ENCODE measurements at places on chromosomes 6 and 20.

- no peak for DNase-seq
Measured at GRCh38 chr6:30640481-30640880, 6.5 kb upstream of the C6orf136 start.

DNA sequence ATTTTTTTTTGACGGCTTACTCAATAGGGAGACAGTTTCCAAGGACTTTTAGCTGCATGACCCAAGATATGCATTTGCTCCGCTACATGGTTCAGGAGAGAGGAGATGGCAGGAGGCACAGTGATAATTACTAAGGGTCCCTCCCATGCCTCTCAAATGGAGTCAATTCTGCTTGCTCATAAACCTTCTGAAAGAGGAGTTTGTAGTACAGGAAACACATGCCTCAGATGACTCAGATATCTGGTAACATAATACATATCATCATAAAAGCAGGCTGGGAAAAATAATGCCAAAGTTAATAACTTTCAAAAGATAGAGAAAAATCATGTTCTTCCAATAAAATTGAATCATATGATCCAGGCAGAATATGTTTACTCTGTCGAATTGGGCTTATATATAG is 97.6 kb upstream of the DEFB112 start:
- no peak for DNase-seq

GRCh38 chr6:4607793-4608192 is 168.4 kb upstream of the CDYL start:
- peak; percentile 49 for DNase-seq

- DNase-seq, result no peak
Measured at GRCh38 chr6:162056745-162057144, 670.8 kb downstream of the PRKN start.

DNA sequence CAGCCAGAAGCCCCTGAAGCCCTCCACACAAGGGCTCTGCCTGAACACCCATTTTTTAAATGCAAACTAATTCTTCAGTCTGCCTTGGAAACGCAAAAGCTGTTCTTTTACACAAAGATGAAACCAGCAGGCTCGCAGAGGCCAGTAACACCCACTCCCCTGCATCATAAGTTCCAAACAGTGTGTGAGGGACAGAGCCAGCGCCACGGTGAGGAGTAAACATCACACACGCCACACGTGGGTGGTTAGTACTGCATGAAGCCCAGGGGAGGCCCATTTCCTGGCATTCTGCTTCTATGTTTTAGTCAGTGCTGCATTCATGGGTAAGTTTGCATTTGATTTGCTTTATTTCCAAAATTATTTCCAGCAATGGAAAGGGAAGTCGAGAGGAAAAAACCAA is 217.7 kb upstream of the RIN2 start:
- no peak for DNase-seq

GRCh38 chr6:22062807-22063408 is 233.9 kb downstream of the PRL start:
- DNase-seq, result peak; percentile 20

DNA sequence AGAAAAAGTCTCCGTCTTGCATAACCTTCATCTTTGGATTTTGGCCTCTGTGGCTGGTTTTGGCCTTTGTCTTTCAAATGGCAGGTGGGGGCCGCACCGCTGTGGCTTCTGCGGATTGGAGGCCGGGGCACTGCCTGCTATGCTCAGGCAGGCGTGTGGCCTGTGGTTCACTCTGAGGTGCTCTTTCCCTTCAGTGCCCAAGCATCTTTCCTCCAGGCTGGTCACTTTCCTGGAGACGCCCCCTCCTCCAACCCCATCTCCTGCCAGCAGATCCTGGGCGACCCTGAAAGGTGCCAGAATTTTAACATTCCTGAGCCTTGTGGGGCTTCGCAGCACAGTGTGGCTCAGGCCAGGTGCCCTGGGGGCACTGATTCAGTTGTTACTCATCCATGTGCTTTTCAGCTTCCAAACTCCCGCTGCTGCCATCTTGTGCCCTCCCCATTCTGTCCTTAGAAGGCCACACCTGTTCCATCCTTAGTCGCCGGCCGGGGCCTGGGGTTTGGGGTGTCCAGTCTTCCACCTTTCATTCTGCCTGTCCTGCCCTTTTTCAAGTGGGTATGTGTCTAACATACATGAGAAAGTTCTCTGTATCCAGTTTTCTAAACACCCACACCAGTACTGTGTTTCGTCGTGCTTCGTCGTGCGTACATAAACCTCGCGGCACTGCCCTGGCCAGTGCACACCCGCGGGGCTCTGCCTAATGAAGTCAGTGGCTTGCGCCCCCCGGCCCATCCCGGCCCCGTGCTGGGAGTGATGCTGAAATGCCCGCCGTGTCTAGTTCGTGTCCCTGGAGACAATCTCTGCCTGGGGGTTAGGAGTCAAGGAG is 12.1 kb downstream of the SS18L1 start:
- DNase-seq, result no peak

DNA sequence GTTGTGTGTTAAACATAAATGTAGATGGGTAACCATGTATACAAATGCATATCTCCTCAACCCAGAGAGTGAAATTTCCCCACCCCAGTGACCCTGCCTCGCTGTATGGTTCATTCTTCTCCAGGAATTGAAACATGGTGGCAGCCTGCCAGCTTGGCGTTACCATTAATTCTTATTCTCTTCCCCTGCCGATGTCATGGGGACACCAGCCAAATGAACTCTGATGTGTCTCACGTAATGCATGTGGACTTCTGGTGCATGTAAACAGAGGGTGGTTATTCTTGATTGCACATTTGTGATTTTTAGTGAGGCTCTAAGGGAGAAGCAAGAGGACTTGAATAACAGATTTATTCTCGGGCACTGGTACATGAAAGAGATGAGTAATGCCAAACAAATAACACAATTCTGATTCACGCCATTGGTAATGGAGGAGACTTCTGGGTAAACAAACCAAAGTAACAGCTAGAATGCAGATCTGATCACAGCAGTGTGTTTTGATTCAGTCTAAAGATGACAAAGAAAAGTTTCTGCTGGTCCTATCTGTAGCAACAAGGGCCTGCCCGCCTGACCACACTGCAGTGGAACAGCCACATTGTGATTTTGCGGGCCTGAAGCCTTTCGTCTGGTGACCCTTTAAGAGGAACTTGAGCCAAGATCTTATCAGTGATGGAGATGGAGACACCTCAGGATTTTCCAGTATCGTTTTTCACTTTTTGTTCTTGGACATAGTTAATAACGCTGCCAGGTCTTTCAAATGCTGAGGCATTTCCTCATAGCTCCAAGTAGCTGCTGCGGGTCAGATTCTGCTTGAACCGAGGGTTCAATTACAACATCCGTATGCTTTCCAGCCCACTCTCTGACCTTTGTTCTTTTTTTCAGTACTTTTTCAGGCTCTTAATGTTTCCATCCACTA is 171.8 kb upstream of the AKAP12 start:
- no peak for DNase-seq

DNA sequence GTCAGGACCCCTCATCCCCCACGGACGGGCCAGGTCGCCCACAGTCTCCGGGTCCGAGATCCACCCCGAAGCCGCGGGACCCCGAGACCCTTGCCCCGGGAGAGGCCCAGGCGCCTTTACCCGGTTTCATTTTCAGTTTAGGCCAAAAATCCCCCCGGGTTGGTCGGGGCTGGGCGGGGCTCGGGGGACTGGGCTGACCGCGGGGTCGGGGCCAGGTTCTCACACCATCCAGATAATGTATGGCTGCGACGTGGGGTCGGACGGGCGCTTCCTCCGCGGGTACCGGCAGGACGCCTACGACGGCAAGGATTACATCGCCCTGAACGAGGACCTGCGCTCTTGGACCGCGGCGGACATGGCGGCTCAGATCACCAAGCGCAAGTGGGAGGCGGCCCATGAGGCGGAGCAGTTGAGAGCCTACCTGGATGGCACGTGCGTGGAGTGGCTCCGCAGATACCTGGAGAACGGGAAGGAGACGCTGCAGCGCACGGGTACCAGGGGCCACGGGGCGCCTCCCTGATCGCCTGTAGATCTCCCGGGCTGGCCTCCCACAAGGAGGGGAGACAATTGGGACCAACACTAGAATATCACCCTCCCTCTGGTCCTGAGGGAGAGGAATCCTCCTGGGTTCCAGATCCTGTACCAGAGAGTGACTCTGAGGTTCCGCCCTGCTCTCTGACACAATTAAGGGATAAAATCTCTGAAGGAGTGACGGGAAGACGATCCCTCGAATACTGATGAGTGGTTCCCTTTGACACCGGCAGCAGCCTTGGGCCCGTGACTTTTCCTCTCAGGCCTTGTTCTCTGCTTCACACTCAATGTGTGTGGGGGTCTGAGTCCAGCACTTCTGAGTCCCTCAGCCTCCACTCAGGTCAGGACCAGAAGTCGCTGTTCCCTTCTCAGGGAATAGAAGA is 978 bp downstream of the HLA-A start:
- no peak for DNase-seq

- DNase-seq, result no peak
Measured at GRCh38 chr6:145811741-145812140, 2.9 kb downstream of the FBXO30 start.

GRCh38 chr20:57968120-57968519 is 258.3 kb upstream of the PMEPA1 start:
- DNase-seq, result no peak

- no peak for DNase-seq
Measured at GRCh38 chr6:27477318-27478013, 4.6 kb upstream of the ZNF184 start.

DNA sequence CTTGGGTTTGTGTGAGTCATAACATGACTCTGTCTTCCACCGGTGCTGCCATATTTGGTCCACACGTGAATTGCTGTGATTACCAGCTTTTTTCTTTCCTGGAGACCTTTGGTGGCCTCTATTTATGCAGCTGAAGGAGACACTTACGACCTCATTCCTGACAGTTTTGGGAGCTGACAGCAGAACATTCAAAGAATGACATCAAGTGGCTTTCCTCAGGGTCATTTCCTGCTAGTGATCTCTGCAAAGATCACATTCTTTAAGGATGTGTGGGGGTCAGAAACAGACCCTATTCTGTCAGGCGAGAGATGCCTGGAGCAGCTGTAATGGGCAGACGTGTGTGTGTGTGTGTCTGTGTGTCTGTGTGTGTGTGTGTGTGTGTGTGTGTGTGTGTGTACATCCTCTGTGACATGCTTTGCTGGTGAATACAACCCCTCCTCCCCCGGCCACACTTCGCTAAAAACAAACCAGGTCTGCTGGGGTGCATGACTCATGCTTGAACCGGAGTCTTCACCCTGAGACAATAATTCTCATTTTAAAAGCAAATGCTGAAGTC is 115.6 kb downstream of the TMEM170B start:
- no peak for DNase-seq

DNA sequence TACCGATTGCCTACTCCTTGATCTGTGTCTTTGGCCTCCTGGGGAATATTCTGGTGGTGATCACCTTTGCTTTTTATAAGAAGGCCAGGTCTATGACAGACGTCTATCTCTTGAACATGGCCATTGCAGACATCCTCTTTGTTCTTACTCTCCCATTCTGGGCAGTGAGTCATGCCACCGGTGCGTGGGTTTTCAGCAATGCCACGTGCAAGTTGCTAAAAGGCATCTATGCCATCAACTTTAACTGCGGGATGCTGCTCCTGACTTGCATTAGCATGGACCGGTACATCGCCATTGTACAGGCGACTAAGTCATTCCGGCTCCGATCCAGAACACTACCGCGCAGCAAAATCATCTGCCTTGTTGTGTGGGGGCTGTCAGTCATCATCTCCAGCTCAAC is 13.5 kb downstream of the CCR6 start:
- DNase-seq, result no peak

- DNase-seq, result no peak
Measured at GRCh38 chr6:53360093-53360912, 11.6 kb upstream of the ELOVL5 start.

DNA sequence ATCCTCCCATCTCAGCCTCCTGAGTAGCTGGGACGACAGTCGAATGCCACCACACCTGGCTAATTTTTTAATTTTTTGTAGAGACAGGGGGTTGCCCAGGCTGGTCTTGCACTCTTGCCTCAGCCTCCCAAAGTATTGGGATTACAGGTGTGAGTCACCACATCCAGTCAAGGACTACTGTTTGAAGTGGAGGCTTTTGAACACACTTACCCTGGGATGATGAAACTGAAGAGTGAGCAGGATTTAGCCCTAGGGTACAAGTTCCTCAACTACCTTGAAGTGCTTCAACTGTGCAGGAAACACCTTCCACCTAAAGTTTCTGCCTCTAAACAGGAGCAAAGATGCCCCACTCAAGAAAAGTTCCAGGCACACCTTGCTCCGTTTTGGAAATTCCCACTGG is 15.7 kb upstream of the PARD6B start:
- DNase-seq, result no peak

GRCh38 chr6:123848347-123848746 is 44.7 kb downstream of the NKAIN2 start:
- no peak for DNase-seq

DNA sequence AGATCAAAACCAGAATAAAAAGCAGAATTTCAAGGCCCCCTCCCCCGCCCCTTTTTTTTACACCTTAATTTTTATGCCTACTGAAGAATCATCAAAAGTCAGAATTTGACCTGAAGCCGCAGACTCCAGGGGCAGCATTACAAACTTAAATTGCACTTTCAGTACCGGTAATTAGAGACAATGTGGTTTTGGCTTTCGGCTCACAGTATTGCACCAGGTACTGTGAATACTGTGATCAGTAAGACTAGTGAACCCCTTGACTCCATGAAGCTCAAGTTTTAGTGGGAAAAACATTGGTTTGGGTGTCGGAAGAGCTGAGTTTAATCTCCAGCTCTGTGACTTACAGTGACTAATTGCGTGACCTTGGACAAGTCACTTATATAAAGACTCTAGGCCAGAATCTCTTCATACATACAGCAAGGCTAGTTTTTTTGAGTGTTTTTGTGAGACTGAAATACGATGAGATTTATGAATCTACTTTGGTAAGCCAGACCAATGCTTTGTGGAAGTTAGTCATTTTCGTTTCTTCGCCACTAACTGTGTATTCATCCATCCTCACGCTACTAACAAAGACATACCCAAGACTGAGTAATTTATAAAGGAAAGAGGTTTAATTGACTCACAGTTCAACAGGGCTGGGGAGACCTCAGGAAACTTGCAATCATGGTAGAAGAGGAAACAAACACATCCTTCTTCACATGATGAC is 114.7 kb downstream of the SASH1 start:
- no peak for DNase-seq

DNA sequence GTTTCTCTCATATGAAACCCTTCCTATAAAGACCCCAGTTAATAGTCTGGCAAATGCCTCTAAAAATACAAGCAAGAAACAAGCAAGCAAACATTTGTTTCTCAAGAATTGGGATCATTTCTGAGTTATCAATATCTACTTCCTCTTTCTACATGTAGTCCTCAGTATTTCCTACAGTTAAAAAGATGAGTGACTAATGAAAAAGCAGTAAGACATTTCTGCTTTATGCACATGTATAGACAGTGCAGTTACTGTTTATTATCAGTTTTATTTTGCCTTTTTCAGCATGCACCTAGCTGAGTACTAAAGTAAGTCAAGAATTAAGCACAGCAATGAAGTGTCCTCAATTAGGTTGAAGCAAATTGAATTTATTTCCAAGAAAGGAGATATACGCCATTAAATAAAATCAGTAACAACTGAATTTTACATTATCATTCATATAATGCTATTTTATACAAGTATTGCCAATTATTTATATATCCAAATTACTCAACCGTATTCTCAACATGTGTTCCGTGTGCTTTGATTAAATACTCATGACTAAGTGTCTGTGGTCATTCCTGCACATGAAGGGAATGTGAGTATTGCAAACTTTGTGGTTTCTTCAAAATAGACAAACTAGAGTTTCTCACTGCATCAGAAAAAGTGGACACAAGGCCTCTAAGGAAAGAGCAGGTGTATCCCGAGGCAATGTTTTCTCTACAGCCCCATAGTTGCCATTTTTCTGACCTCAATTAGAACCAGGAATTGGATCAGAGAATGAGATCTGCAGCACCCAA is 159.3 kb upstream of the MARCKS start:
- no peak for DNase-seq

- DNase-seq, result no peak
Measured at GRCh38 chr20:13322198-13322597, 101.1 kb downstream of the ISM1 start.

All from CD4-positive, alpha-beta T cell treated with Interferon alpha-2 for 1 hour (primary cell).